ENCODE measurements at places on chromosomes 6 and 20.

- DNase-seq = no peak
These were observed 469.0 kb downstream of the CDC5L start for GRCh38 chr6:44856479-44856878.

- DNase-seq = no peak
These were observed 256.8 kb downstream of the CDKAL1 start for GRCh38 chr6:20791074-20791473.

GRCh38 chr6:81763968-81764367 is 11.5 kb upstream of the TENT5A start:
- DNase-seq = no peak

GRCh38 chr6:4908062-4908461 is 95.8 kb downstream of the RPP40 start:
- DNase-seq = no peak

DNA sequence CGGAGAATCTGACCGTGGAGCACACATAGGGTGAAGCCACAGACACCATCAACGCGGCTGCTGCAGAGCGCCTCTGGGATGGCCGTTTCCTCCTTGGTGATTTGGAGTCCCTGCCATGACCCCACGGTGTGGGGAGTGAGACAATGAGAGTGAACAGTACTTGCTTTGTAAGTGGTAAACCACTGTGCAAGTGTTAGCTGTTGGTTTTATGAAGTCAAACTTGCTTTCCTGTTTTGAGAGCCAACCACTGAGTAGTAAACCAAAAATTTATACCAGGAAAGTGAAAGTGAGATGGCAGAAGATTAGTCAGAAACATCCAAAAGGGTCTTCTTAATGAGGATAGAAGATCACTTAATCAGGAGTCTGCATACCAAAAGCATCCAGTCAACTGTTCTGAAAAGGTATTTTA is 160.7 kb downstream of the FOXC1 start:
- no peak for DNase-seq

DNA sequence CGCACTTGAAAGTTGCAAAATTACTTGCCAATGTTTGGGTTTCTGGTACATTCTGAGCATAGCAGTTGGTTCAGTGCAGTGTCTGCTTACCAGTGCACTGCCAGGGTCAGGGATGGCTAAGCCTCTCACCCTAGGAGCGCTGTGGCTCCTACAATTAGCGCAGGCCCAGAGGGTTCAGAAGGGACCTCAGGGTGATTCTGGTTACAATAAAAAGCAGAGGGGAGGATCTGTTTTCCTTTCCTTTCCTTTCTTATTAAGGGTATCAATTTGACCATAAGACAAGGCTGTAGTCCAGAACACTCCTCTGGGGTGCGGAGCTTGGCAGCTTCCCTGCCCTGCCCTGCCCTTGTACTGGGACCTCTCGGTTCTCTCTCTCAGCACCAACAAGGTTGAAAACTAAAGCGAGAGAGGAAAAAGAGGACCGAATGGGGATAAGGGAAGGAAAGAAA is 2.6 kb downstream of the MAFB start:
- DNase-seq = no peak

DNA sequence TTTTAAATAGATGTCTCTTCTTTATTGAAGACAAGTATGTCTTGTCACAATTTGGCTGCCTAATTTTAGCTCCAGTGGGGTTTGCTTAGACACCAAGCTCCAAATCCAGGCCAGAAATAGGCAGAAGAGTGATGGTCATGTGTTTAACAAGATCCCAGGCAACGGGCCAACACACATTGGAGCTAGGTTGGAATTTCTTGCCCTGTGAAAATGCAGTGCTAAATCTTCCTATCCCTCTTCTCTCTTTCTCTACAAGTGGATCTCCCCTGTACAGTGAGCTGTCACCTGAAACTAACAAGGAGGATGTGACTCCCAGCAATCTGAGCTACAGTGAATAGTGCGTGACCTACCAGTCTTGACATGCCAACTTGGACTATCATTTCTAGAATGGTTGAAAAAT is 65.3 kb upstream of the VGLL2 start:
- no peak for DNase-seq

- no peak for DNase-seq
These were observed 67.8 kb downstream of the ENPP1 start for GRCh38 chr6:131875647-131876046.

- DNase-seq = peak; percentile 17
These were observed 9.4 kb downstream of the SPDEF start for GRCh38 chr6:34546551-34547321.

- DNase-seq = no peak
These were observed 20.2 kb downstream of the HCK start for GRCh38 chr20:32072168-32072750.

All from RCC 7860 (cell line).